A172 (cell line): ENCODE measurements at places on chromosomes 6 and 20.
A peak's percentile ranks its signal among the peaks of the same experiment; 100 is the strongest.

GRCh38 chr20:9928281-9928737, 89.4 kb upstream of the PAK5 start:
- no peak for DNase-seq

GRCh38 chr6:107800564-107801164, 23.4 kb downstream of the SCML4 start:
- no peak for DNase-seq

DNA sequence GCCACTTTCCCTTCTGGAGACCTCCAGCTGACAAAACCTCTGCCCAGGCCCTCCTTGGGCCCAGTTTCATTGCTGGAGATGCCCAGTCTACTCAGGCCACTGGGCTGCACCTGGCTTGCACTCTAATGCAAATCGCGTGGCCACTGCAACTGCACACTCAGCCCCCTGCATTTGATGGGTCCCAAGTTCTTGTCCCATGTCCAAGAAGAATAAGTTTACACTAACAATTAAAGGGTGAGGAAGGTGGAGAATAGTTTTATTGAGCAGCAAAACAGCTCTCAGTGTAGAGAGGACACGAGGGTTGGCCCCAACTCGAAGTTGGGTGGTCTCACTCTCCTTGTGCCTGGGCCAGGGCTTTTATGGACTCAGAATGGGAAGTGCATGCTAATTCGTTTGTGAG, 31.9 kb upstream of the THEMIS start:
- DNase-seq, result no peak

GRCh38 chr6:46062312-46062711, 46.7 kb upstream of the CLIC5 start:
- no peak for DNase-seq

- DNase-seq, result no peak
Measured at GRCh38 chr6:30767158-30767943, 23.0 kb upstream of the IER3 start.

DNA sequence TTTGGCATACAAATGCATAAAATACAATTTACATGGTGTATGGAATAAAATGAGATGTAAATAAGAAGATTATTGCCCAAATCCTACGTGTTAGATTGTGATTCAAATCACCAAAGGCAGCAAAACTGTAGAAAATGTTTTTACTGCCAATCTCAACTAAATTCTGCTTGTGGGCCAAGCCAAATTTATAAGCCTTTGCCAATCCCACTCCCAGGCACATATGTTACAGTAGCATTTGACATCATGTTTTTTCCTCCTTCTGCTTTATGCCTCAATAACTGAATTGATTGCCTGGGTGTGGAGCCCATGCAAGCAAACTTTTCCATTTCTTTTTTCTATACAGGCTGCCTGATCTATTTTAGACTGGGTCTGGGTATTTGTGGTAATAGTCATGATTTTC, 36.3 kb upstream of the LRRC1 start:
- DNase-seq, result no peak

GRCh38 chr6:33577106-33577535, 3.0 kb downstream of the BAK1 start:
- DNase-seq, result peak; percentile 33
